WTC11 (cell line): ENCODE measurements at places on chromosomes 7 and 10. TPM values are rescaled to one million over a fixed set of nuclear protein-coding genes. Genes with fewer than 3 reads are reported as not detected.

HACD1 gene
- total RNA-seq = 18.6 to 23.2 TPM (median 21.2 TPM) in 3 replicates

DNA sequence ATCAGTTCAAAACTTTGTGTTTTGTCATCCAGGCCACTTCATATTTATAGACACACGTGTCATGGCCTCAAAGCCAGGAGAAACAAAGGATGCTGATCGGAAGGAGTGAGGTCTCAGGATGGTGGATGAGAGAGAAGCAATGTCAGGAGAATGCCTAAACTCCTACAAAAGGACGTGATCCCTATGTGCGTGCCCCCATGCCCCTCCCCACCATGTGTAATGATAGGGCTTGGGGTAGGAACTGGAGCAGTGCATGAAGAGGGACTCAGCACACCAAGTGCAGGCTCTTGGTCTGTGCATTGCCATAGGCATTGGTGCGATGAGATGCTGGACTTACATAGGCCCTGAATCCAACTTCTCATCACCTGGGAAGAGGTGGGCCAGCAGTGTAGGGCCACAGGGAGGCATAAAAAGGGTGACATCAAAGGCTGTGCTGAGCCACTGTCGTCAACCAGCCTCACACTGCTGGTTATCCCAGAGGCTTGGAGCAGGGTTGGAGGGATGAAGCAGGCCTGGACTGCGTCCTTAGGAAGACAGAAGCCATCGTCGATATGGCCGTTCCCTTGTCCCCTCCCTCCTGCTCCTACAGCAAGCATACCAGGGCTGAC lies 46.9 kb upstream of the GDF10 start:
- no peak for DNase-seq

FKBP9 gene
- 11.0 to 18.0 TPM (median 12.7 TPM) in 3 replicates for total RNA-seq

FOXI2 gene
- 1.2 to 1.7 TPM (median 1.4 TPM) in 3 replicates for total RNA-seq

- no peak for DNase-seq
Measured at GRCh38 chr7:32952876-32953275, 4.4 kb upstream of the FKBP9 start.

GRCh38 chr10:21285742-21286331 lies 239.6 kb downstream of the SKIDA1 start:
- DNase-seq = no peak

LEP gene
- not detected in 3 replicates for total RNA-seq

- DNase-seq = no peak
Measured at GRCh38 chr7:37430640-37431039, 18.0 kb downstream of the ELMO1 start.

HOXA7 gene
- not detected in 3 replicates for total RNA-seq

GRCh38 chr7:150941351-150942000 lies 36.6 kb downstream of the KCNH2 start:
- DNase-seq = no peak

- no peak for DNase-seq
Measured at GRCh38 chr10:5534051-5534821, 9.5 kb downstream of the CALML3 start.

DNA sequence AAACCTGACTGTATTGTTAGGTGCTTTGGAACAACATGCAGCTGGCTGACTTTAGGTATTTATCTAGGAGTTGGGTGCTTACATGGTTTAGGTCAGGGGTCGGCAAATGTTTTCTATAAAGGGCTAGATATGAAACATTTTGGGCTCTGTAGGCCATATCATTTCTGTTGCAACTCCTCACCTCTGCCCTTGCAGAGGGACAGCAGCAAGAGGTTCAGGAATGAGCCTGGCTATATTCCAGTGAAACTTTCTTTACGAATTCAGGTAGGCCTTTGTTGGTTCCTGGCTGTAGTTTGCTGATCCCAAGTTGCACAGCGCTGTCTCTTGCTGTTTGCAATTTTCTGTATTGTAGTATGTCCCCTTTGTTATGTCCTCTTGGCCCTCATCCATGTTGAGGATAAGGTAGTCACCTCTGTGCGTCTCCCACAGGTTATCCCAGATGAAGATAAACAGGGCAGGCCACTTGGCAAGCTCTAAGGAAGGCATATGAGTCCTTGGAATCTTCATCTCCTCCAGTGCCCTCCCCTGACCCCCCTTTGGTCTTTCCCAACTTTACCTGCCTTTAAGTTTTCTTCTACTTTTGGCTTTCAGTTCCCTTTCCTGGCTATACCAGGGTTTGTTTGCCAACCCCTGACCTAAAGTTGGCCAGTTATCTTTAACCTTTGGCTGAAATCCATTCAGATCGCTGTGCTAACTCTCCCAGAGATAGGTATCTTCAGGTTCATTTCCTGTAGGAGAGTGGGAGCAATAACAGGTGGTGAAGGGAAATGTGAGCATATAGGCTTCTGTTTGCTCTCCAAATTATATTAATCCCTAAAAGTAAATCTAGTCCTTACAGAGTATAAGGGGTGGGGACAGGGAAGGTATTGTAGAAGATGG lies 36.1 kb downstream of the SGPL1 start:
- no peak for DNase-seq

YWHAG gene
- 192 to 201 TPM (median 200 TPM) in 3 replicates for total RNA-seq

GRCh38 chr10:96619796-96620773 lies 33.3 kb upstream of the TM9SF3 start:
- DNase-seq = no peak

- DNase-seq = no peak
Measured at GRCh38 chr10:71868192-71868697, 17.2 kb upstream of the PSAP start.

DNA sequence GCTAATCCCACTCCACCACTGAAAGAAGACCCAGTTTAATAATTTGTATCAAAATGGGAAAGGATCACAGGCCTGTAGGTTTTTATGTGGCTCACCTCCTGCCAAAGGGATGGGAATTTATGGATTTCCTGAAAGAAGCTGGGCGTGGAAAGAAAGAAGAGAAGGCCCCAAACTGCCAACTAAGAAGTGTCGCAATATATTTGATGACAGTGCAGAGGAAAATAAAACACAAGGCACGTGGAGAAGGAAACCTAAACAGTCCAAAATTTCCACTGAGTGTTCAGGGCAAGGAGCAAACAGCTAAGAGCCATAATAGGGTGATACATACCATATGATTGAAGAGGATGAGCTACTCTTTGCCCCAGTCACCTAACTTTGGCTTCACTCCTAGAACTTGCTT lies 667.2 kb downstream of the GATA3 start:
- no peak for DNase-seq

C10orf143 gene
- total RNA-seq = 1.4 to 1.9 TPM (median 1.6 TPM) in 3 replicates

GRCh38 chr7:158672975-158673374 lies 31.6 kb downstream of the NCAPG2 start:
- DNase-seq = no peak

GRCh38 chr7:101245147-101245668 lies 327 bp upstream of the FIS1 start:
- DNase-seq = no peak

DNA sequence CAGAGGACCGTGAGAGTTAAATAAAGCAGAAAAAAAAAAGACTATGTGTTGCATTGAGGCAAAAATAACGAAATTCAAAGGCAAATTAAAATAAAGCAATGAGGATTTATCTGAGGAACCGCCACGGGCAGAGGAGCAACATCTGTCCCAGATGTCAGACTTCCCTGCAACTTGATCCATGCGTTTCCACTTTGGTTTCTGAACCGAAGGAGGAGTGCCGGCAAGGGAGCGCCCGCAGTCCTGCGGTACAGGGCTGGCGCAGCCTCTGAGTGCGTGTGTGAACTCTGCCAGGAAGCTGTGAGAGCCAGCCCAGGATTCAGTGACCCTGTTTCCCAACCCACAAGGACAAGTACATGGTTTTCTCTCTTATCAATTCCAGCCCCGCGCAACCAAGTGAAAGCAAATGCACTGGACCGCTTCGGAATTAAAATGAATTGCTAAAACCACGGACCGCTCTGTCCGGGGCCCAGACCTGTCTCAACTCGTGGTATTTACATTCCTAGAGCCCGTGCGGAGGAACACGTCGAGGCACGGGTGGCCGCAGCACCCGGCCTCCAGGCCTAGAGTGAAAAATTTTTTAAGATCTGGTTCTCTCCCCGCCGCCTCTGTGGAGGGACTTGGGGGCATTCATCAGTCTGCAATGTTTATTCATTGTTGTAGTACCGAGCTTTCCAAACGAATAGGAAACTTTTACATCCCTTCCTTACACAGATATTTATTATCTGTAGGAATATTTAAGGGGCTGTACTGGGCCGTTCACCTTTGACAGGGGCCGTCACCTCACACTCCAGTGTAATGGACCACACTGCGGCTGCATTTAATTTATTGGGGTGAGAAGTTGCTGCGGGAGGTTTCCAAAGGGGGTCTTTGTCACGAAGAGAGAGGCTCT lies 291.5 kb upstream of the NFE2L3 start:
- peak; percentile 48 for DNase-seq

CUZD1 gene
- 3.5 to 4.4 TPM (median 3.8 TPM) in 3 replicates for total RNA-seq

GRCh38 chr7:128858380-128859231 lies 4.0 kb upstream of the ATP6V1F start:
- DNase-seq = no peak

SPDYE2 gene
- total RNA-seq = 0.15 to 0.23 TPM in 2 of 3 replicates, not detected in the other

- no peak for DNase-seq
Measured at GRCh38 chr7:8597565-8597964, 164.2 kb downstream of the NXPH1 start.

DNA sequence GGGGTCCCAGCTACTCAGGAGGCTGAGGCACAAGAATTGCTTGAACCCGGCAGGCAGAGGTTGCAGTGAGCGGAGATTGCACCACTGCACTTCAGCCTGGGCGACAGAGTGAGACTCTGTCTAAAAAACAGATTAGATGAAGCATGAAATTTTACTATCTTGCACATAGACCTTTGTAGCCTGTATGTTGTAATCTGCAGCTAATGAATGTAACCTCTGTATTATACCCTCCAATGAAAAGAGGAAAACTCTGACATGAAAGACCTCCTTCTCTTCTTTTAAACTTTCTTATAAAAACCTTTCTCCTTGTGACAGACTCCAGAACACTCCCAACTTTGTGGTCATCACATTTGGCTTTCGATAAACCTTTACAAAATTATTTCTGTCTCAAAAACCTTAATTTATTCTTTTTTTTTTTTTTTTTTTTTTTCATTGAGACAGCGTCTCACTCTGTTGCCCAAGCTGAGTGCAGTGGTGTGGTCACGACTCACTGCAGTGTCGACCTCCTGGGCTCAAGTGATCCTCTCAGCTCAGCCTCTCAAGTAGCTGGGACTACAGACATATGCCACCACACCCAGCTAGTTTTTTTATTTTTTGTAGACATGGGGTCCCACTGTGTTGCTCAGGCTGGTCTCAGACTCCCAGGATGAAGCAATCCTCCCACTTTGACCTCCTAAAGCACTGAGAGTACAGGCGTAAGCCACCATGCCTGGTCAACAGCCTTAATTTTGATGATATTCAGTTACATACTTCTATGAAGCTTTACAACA lies 97.4 kb downstream of the SVOPL start:
- no peak for DNase-seq

DNA sequence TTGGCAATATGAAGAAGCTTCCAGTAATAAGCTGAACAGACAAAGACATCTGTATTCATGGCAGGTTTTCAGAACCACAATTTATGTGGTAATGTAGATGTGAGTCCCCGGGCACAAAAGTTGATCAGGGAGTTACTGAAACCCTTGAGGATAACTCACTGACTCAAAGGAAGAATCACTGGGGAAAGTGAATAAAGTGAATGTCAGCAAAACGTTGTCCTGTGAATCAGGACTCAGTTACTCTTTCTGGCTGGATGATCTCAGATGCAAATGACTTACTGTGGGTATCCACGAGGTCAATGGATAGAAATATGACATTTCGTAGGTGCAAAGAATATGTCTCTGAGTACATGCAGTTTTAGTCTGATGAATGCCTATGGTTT lies 172.8 kb upstream of the CTBP2 start:
- no peak for DNase-seq

DNA sequence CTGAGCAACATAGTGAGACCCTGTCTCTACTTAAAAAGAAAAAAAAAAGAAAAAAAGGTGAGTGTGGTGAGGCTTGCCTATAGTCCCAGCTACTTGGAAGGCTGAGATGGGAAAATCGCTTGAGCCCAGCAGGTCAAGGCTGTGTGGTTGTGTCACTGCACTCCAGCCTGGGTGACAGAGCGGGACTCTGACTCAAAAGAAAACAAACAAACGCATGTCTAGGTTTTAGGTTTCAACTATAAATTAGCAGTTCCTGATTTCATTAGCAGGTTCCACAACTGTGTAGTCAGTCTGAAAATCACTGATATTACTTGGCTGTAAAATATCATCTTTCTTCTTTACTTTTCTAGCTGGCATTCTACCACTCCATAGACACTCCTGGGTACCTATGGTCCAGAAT lies 155.7 kb upstream of the HGF start:
- no peak for DNase-seq

DNA sequence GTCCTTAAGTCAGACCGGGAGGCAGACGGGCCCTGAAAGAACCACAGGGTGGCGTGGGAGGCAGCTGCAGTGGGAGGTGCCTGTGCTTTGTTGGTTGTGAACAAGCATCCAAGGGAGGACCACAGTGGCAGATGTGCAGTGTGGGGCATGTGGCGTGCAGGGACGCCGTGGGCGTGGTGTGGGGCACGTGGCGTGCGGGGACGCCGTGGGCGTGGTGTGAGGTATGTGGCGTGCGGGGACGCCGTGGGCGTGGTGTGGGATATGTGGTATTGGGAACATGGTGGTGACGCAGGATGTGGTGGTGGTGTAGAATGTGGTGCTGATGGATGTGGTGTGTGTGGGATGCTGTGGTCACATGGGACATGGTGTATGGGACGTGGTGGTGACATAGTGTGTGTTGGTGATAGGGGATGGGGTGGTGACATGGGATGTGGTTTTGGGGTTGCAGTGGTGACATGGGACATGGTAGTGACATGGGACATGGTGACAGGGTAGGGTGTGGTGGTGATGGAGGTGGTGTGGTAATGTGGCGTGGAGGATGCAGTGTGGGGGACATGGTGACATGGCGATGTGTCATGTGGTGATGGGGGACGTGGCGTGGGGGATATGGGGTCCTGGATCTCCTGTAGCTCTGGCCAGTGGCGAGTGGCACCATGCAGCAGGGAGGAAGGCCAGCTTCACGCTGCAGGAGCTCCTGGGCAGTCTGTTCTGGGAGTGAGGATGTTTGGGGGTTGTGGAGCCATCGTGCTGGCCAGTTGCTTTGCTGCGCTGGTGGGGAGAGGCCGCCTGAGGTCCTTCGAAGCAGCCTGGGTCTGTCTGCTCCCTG lies 78.8 kb downstream of the INPP5A start:
- no peak for DNase-seq

- no peak for DNase-seq
Measured at GRCh38 chr10:123007558-123008354, 839 bp downstream of the IKZF5 start.

- no peak for DNase-seq
Measured at GRCh38 chr7:75055155-75055554, 18.4 kb downstream of the RCC1L start.

DNA sequence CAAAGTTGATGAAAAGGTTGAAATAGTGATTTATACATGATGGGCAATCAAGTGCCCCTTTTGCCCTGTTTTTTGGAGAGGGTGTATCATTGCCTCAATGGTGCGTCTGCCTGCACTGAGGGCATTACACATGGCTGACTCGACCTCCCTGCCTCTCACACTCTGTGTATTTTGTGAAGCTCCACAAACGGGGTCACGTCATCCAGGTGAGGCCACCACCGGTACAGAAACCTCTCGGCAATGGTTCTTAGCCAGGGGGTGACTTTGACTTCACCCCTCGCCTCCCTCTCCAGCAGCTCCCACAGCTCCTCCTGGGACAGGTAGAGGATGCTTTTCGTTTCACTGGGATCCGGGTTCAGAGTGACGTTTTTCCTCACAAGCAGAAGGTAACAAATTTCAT lies 6.3 kb downstream of the IDI2 start:
- no peak for DNase-seq

GRCh38 chr7:28008171-28008570 lies 172.4 kb downstream of the JAZF1 start:
- no peak for DNase-seq
